ENCODE measurements at places on chromosomes 6 and 20. TPM values are rescaled to one million over a fixed set of nuclear protein-coding genes. Genes with fewer than 3 reads are reported as not detected.

The LY6G6D gene
- not detected for total RNA-seq

DNA sequence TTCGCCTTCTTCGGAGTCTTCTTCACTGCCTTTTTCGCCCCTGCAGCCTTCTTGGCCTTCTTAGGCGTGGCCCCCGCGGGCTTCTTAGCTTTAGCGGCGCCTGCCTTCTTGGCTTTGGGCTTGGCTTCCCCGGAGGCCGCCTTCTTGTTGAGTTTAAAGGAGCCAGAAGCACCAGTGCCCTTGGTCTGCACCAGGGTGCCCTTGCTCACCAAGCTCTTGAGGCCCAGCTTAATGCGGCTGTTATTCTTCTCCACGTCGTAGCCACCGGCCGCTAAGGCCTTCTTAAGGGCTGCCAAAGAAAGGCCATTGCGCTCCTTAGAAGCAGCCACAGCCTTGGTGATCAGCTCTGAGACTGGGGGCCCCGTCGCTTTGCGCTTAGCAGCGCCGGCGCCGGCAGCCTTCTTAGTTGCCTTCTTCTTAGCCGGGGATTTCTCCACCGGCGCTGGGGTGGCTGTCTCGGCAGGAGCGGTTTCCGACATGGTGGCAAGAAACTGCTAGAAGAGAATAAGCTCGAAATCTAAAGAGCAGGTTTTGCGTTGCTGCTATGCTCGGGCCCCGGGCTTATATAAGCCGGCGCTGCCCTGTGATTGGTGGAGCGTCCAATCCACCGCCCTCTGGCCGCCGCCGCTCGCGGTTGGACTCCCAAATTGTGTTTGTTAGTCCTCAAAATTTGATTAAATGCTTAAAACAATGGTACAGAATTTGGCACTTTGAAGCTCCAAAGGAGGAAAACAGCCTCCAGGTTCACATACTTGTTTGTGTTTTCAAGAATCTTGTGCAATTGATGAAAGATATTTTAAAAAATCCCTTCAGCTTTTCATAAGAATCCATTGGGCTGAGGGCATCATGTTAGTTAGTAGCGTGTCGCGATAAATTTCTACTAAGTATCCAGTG lies 44.9 kb downstream of the OR2B2 start:
- peak; percentile 62 for DNase-seq

The TCF15 gene
- total RNA-seq: not detected

- DNase-seq: no peak
Measured at GRCh38 chr20:2706688-2707352, 14.2 kb downstream of the EBF4 start.

DNA sequence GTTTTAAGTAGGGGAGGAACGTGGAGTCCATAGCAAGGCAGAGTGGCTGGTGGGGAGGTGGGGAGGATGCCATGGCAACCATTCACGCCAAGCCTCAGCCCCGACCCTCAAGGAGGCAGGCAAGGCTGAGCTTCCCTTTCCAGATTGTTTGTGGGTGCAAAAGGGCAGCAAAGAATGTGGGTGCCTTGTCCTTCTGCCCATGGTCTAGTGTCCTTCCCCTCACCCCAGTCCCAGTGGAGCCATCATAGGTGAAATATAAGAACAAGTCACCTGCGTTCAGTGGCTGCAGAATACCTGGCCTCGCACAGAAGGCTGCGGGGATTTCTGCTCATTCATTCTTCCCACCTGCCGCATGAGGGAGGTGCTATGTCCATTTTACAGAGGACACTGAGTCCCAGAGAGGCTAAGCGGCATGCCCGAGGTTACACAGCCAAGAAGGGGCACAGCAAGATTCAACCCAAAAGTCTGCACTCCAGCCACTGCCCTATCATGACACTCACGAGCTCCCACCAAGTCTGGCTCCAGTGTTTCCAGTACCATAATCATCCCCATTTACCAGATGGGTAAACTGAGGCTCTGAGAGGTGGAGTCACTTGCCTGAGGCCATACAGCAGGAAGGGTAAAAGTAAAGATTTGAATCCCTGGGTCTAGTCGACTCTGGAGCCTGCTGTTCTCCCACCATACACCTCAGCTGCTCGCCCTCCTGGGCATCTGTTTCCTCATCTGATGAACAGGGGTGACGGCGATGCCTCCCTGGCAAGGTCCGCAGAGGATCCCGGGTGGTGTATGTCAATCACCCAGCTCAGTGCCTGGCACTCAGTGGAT lies 100.8 kb downstream of the CEBPB start:
- DNase-seq: no peak

The SLC17A4 gene
- total RNA-seq: not detected

DNA sequence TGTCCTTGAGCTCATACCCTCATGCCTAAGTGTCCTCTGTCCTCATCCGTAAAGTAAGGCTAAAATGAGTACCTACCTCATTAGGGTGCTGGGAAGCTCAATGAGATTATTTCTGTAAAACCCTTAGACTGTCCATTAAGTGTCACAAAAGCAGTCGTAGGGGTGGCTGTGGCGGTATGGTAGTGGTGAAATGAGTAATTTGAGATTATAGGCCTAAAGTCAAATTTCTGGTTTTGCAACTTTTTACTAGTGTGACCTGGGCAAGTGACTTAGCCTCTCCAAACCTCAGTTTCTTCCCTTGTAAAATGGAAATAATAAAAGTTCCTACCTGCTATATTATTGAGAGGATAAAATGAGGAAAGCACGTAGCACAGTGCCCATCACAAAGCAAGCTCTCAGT lies 148.2 kb upstream of the AKAP12 start:
- DNase-seq: no peak

DNA sequence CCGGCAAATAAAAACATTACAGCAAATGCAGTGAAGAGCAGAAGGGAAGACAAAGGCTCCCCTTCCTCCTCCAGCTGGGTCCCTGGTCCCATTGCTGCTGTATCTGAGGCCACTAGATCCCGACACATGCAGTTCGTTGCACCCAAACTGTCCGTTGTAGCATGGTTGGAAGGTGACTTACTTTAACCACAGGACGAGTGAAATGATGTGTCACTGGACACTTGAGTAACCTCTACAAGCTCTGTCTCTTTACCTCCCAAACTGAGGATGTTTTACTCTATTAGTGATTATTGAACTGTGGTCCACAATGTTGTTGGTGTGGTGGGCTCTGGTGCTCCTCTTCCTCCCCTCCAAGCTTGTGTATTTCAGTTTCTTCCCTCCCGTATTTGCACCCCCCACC lies 46.2 kb upstream of the ARMH2 start:
- DNase-seq: no peak

DNA sequence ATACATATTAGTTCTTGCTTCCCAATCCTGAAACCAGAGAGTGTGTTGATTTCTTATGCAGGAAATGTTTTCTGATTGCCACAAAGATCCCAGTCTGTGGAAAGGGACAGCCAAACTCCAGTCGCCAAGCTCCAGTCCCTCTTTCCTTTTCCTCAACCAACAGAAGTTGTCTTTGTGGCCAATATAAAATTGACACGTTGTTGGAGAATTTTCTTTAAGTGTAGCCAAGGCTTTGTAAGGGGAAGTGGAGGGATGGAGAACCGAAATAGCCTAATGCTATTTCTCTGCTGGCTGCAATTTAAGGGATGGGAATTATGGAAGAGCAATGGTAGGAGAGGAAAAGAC lies 5.4 kb downstream of the ADGRB3 start:
- DNase-seq: no peak

GRCh38 chr20:22590662-22591061 lies 6.3 kb upstream of the FOXA2 start:
- no peak for DNase-seq

DNA sequence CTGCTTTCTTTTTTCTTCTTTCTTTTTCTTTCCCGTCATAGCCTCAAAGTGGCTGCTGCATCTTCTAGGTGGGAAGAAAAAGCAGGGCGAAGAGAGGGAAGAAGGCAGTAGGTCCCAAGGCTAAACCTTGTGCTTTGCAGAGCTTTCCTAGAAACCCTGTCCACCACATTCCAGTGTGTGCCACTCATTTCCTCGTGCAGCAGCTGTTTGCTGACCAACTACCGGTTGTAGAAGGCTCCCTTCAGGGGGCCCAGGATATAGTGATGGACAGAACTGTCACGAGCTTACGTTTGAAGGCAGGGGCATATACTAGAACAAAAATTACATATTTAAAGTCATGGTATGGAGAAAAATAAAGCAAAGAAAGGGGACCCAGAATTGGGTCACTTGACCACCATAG lies 103.0 kb downstream of the SASH1 start:
- DNase-seq: no peak

GRCh38 chr6:69789578-69789977 lies 7.2 kb downstream of the LMBRD1 start:
- no peak for DNase-seq

- DNase-seq: no peak
Measured at GRCh38 chr6:117985916-117986315, 78.9 kb downstream of the SLC35F1 start.

- no peak for DNase-seq
Measured at GRCh38 chr20:21360705-21361104, 36.6 kb downstream of the NKX2-4 start.

GRCh38 chr20:47479506-47479905 lies 22.2 kb upstream of the NCOA3 start:
- no peak for DNase-seq

- peak; percentile 58 for DNase-seq
Measured at GRCh38 chr20:1313236-1313964, 15.5 kb downstream of the SDCBP2 start.

DNA sequence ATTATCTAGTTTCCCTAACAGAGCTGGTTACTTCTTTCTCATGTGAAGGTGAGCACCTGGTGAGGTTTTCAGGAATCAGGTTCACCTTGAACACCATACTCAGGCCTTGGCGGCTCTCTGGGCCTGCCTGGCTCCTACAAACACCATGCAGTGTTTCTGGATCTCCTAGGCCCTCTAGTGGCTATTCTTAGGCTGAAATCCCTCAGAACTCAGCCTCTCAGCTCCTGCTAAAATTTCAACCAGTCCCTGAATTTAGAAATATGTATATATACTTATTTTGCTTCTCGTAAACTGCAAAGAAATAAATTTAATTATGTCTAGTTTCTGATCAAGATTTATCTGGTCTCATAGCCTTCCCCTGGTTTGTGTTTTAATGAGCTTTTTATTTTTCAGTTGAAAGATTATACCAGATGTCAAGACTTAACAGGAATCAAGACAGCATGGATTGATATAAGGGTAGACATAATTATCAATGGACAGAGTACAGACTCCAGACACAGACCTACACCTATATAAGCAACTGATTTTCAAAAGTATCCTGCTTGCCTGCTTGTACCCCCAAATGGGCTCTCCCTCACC lies 55.9 kb downstream of the ANKEF1 start:
- no peak for DNase-seq

The REM1 gene
- total RNA-seq: not detected

The KCNK15 gene
- not detected for total RNA-seq

All from T-cell (primary cell).